ENCODE measurements at places on chromosomes 4 and X.

GRCh38 chr4:114038762-114039387, 59.4 kb upstream of the ARSJ start:
- DNase-seq: no peak

DNA sequence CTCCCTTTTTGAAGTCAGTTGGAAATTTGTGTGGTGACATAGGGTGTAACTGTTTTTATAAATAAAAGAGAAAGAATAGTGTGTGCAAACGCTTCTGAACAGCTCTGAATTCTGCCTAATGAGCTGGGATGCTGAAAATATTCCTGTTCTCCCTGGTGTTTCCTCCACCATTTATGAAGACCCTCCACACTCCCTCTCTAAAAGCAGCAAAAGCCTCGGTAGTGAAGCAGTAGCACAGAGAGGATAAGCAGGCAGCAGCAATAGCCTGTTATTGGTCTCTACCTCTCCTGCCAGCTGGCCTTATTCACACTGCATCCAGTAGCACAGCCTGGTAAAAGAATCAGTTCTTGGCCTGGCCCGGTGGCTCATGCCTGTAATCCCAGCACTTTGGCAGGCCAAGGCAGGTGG, 406.1 kb downstream of the IQCM start:
- DNase-seq: no peak

GRCh38 chrX:9403374-9403773, 61.5 kb upstream of the TBL1X start:
- no peak for DNase-seq

GRCh38 chr4:105894660-105895582, at the start of gene NPNT:
Gene NPNT (plus strand): TSS chr4:105895471. CDS start chr4:105895653, 182 bp downstream.
- no peak for DNase-seq

DNA sequence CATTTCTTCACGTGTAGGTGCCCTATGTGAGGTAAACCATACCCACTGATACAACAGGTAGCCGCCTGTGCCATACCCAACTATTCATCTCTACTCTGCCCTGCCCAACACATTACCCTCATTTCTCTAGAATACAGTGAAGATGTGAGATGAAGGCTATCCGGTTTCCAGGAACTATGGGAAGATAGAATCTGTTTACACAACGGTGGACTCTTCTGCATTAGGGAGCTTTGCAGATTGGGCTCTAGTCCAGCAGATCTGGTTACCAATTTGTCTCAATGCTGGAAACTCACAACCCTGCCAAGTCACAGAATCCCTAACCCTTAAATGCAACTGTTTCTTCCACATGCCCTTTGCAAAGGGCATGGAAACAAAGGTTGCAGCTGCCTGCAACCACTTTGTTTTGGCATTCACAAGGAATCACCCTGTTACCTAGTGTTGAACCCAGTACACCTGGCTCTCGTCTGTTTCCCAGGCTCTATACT, 6.4 kb upstream of the SLAIN2 start:
- no peak for DNase-seq

- DNase-seq: peak; percentile 72
These were observed 40.5 kb upstream of the BMP3 start for GRCh38 chr4:80989921-80990544.

DNA sequence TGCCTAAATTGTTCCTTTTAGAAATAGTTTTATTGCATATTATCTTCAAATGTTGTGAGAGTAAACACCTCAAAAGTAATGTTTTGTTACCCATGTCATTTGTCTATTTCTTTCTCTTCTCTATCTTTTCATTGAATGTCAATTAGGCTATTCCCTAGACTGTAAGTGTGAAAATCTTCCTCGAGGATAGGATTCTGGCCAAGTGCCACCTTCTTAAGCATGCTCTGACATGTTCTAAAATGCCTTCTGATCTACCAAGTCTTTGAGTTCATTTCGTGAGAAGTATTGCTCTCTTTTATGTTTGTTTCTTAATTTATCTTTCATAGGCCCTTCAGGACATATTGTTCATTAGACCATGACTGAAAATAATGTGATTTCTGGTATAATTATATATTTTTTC, 44.1 kb upstream of the TLL1 start:
- no peak for DNase-seq

GRCh38 chrX:104270916-104271512, 16.3 kb upstream of the ESX1 start:
- peak; percentile 13 for DNase-seq

- DNase-seq: no peak
These were observed 41.8 kb upstream of the PACRGL start for GRCh38 chr4:20658456-20658855.

- DNase-seq: no peak
These were observed 82.4 kb downstream of the CNGA2 start for GRCh38 chrX:151816934-151817333.

DNA sequence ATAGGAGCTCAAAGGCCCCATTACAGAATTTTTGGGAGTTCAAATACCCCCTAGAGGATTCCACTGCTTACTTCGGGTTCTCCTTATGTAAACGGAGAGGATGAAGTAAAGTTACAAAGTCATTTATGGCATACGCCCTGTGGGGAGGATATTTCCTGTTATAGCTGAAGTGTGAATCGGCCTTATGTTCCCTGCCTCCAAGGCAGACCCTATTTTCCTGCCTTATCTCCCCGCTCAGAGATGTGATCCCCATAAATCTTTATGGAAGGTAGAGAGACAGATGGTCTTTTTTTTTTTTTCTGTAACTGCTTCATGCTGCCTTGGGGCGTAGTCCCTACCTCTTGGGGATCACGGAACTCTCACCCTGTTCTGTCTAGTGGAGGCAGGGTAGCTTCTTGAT, 56.0 kb upstream of the DHX15 start:
- DNase-seq: no peak

- no peak for DNase-seq
These were observed 24.1 kb downstream of the EMCN start for GRCh38 chr4:100493756-100494155.

GRCh38 chrX:110877326-110877725, 81.7 kb upstream of the CHRDL1 start:
- no peak for DNase-seq

- no peak for DNase-seq
These were observed 4.3 kb downstream of the CCNA2 start for GRCh38 chr4:121819216-121819965.

GRCh38 chr4:7964890-7965662, 25.4 kb upstream of the AFAP1 start:
- peak; percentile 88 for DNase-seq

DNA sequence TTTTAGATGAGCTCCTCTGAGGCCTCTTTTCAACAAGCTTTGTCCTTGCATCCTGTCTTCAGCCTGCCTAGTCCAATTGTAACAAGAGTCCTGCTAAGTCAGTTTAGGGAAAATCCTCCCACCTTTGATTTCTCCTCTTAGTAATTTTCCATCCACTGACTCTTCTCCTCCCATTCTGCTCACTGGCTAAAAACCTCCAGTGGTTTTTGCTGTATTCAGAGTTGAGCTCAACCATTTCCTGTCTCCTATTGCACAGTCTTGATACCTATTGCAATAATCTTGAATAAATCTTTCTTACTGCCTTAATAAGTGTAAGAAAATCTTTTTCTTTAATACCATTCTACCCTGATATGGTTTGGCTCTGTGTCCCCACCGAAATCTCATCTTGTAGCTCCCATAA, 117.8 kb upstream of the ENPP6 start:
- no peak for DNase-seq

DNA sequence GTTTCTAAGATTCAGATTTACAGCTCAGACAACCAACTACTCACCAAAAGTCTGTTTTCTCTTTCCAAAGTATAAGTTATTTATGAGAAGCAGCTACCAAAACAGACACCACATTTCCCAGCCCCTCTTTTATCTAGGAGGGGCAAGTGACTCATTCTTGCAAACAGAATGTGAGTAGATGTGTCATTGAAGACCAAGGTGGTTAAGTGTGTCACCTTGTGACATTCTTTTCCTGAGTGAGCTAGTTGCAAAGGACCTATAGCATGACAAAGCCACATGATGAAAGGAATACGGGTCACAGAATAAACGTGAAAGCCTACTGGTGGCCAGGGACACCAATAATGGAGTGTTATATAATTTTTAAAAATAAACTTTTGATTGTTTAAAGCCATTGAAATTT, 50.0 kb downstream of the SLC7A11 start:
- DNase-seq: no peak

- no peak for DNase-seq
These were observed 370.7 kb downstream of the GPAT3 start for GRCh38 chr4:83906561-83906960.

DNA sequence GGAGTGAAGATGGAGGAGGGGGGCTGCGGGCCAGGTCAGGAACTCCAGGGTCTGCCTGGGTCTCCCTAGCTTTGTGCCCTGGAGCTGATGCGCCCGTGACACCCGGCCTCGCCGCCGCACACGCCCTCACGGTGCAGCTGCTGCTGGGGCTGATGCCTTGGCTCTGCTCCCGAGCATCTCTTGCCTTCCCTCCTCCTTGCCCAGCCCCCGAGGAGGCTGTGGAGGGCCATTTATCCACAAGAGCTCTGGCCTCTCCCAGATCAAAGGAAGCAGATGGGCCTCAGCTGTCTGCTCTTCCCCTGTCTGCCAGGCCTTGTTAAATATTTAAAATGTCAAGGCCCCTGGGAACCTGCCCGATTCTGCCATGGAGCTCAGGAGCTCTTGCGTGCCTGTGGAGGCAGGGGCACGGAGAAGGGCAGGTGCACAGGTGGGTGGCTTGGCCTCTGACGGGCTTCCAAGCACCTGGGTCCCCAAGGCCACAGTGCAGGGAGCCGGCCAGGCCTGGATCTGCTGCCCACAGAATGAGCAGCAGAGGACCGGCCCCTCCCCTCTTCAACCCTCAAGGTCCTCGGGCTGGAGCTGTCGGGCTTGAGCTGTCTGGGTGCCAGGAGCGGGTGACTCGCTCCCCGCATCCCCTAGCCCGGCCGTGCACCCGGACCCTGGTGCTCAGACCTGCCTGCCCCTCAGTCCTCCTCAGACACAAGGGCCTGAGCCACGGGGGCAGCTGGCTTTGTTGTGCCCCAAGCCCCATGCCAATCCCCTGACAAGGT, 20.3 kb downstream of the ATP2B3 start:
- DNase-seq: no peak

- peak; percentile 16 for DNase-seq
These were observed 42.0 kb downstream of the MAP7D3 start for GRCh38 chrX:136209016-136209738.

- no peak for DNase-seq
These were observed 79.5 kb downstream of the PCDH18 start for GRCh38 chr4:137452799-137453198.

- no peak for DNase-seq
These were observed 13.0 kb upstream of the TMEM156 start for GRCh38 chr4:39044956-39045826.

GRCh38 chr4:95563638-95564337, 15.0 kb upstream of the UNC5C start:
- no peak for DNase-seq

- DNase-seq: no peak
These were observed 334.5 kb upstream of the SLC7A11 start for GRCh38 chr4:138576684-138577083.

GRCh38 chrX:66163849-66164411, at the start of gene HEPH:
Gene HEPH (plus strand): TSS chrX:66164247. CDS start chrX:66170571, 6,324 bp downstream.
- no peak for DNase-seq

DNA sequence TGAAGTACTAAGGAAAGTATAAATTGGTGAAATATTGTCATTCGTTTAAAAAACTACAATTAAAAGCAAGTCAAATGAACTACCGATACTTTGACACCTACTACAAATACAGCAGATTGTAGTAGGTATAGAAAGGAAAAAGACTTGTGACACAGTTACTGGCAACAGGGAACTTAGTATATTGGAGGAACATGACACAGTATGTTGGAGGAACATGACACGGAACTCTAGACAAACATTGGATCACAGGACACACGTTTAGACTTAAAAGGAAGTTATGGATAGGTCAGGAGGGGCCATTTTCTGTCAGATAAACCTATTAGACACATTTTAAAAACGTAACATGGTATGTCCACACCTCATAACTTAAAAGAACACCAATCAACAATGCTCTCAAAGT, 132.5 kb downstream of the APBB2 start:
- no peak for DNase-seq

- DNase-seq: no peak
These were observed 16.6 kb downstream of the STK32B start for GRCh38 chr4:5067908-5068307.

DNA sequence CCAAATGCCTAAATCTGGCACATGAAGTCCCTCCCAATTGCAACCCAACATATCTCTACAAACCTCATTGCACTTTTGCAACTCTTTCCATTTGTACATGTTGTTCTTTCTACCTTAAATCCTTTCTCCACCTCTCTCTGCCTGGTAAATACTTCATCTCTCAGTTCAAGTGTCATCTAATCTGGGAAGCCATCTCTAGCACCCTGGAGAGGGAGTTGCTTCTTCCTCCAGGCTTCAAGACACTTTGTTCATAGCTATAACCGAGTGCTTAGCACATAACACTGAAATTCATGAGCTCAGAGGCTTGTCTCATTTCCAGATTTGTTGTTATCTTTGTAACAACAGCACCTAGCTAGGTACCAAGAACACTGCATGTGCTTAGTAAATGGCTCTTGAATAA, 114.8 kb upstream of the NAP1L5 start:
- DNase-seq: no peak

GRCh38 chr4:147195386-147195785, 249.7 kb upstream of the TTC29 start:
- no peak for DNase-seq

GRCh38 chr4:115769396-115769795, 656.0 kb upstream of the NDST4 start:
- DNase-seq: no peak

GRCh38 chr4:143357161-143357845, 20.6 kb downstream of the GAB1 start:
- peak; percentile 21 for DNase-seq

GRCh38 chr4:157664726-157665125, 444.2 kb downstream of the GRIA2 start:
- DNase-seq: no peak

DNA sequence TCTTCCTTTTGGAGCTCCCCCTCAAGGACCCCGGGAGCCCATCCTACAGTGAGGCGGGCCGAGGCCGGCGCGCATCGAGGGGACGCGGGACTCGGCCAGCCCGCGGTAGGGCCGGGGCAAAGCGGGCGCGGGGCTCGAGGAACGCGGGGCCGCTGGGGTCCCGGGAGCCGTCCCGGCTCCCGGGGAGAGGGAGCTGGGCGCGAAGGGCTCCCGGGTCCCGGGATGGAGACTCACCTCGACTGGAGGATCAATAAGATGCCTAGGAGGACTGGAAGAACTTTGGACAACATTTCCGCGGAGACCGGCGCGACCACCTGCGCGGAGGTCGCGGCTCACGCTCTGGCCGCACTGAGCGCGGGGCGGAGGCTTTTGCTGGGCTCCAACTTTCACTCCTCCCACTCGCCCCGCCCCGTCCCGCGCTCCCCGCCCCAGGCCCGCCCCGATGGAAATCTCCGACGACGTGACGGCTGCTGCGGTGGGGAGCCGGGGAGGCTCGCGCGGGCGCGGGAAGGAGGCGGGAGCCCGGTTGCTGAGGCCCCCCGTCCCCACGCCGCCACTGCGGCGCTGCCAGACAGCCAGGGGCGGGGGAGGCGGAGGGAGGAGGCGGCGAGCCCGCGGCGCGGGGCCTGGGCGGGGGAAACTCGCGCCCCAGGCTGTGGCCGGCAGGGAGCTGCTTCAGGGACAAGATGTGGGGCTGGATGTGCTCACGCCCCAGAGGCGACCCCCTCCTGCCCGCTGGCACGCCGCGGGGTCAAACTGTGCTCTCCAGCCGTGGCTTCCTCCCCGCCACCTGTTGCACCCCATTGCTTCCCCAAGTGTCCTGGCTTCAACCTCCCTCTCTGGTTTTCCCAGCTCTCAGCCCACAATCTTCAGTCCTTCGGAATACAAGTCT, at the start of gene GABRE:
Gene GABRE, minus strand, starts transcription at position 341 of the 892 bp plus-strand sequence. Its CDS starts 51 bp downstream, at position 290.
- no peak for DNase-seq

Measured in natural killer cell (primary cell).